ENCODE measurements at places on chromosomes 5 and 9. TPM values are rescaled to one million over a fixed set of nuclear protein-coding genes. Genes with fewer than 3 reads are reported as not detected.

SOX30 gene
- 0.18 TPM for total RNA-seq

GNAQ gene
- 186 TPM for total RNA-seq

GPR150 gene
- total RNA-seq: not detected

QSOX2 gene
- total RNA-seq: 9.8 TPM

KIF20A gene
- total RNA-seq: 12.8 TPM

AGTPBP1 gene
- total RNA-seq: 144 TPM

EGR1 gene
- total RNA-seq: 1.9 TPM

SLC12A7 gene
- 10.1 TPM for total RNA-seq

LIX1 gene
- 5.4 TPM for total RNA-seq

IL4 gene
- not detected for total RNA-seq

PCDHGA11 gene
- 29.1 TPM for total RNA-seq

TDRD7 gene
- 10.2 TPM for total RNA-seq

CNTNAP3B gene
- total RNA-seq: 53.5 TPM

FAM153A gene
- 10.1 TPM for total RNA-seq

RELL2 gene
- 8.0 TPM for total RNA-seq

MED22 gene
- total RNA-seq: 22.0 TPM

SEMA5A gene
- total RNA-seq: 27.5 TPM

C7 gene
- 25.1 TPM for total RNA-seq

SV2C gene
- total RNA-seq: 9.3 TPM

PTCD2 gene
- 7.3 TPM for total RNA-seq

PROB1 gene
- 1.1 TPM for total RNA-seq

SPACA9 gene
- 3.1 TPM for total RNA-seq

JAKMIP2 gene
- 33.2 TPM for total RNA-seq

PPP3R2 gene
- total RNA-seq: 0.45 TPM

TAF11L5 gene
- total RNA-seq: not detected

C5orf63 gene
- 7.5 TPM for total RNA-seq

TMEM252 gene
- total RNA-seq: not detected

GARNL3 gene
- 87.7 TPM for total RNA-seq

ZNF300 gene
- total RNA-seq: 57.1 TPM

PLPP1 gene
- 30.6 TPM for total RNA-seq

SGCD gene
- total RNA-seq: 10.5 TPM

FAM200C gene
- total RNA-seq: 24.4 TPM

PALM2AKAP2 gene
- total RNA-seq: 4.5 TPM

DMRT2 gene
- total RNA-seq: 0.45 TPM

IL31RA gene
- not detected for total RNA-seq

SLC25A25 gene
- 18.7 TPM for total RNA-seq

NR5A1 gene
- not detected for total RNA-seq

NMUR2 gene
- not detected for total RNA-seq

SARDH gene
- 4.2 TPM for total RNA-seq

PHYHD1 gene
- total RNA-seq: 1.1 TPM

ERMP1 gene
- 24.9 TPM for total RNA-seq

SLC35D2 gene
- 2.8 TPM for total RNA-seq

EIF4EBP3 gene
- not detected for total RNA-seq

IFNK gene
- not detected for total RNA-seq

BHMT2 gene
- 0.82 TPM for total RNA-seq

NDUFS6 gene
- total RNA-seq: 13.2 TPM

POU5F2 gene
- 8.7 TPM for total RNA-seq

SNCB gene
- 25.6 TPM for total RNA-seq

GLRA1 gene
- total RNA-seq: 3.6 TPM

SLU7 gene
- total RNA-seq: 34.8 TPM

Data from cerebellum (tissue), 4 donors.